ENCODE measurements at places on chromosomes 3 and 15.

DNA sequence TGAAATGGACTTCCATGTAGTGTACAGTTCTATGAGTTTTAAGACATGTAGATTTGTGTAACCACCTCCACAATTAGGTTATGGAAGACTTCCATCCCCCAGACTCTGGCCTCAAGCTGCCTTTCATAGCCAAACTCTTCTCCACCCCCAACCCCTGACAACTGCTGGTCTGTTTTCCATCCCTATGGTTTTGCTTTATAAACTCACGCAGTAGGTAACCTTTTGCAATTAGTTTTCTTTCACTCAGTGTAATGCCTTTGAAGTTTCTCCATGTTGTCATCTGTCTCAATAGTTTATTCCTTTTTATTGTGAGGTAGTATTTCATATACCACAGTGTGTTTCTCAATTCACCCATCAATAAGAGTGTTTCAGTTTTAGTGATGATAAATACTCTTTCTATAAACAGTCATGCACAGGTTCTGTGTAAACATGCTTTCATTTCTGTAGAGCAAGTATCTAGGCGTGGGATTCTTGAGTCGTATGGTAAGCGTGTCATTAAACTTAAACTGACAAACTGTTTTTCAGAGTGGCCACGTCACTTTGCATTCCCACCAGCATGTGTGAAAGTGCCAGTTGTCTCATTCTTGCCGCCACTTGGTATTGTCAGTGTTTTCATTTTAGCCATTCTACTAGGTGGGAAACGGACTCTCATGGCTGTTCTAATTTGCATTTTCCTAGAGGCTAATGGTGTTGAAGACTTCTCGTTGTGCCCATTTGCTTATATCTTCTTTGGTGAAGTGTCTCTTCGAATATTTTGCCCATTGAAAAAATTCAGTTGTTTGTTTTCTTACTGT is 47.3 kb upstream of the ALDH1A3 start:
- no peak for DNase-seq

- DNase-seq = peak; percentile 27
These were observed 7.6 kb upstream of the TMEM44 start for GRCh38 chr3:194640829-194641228.

DNA sequence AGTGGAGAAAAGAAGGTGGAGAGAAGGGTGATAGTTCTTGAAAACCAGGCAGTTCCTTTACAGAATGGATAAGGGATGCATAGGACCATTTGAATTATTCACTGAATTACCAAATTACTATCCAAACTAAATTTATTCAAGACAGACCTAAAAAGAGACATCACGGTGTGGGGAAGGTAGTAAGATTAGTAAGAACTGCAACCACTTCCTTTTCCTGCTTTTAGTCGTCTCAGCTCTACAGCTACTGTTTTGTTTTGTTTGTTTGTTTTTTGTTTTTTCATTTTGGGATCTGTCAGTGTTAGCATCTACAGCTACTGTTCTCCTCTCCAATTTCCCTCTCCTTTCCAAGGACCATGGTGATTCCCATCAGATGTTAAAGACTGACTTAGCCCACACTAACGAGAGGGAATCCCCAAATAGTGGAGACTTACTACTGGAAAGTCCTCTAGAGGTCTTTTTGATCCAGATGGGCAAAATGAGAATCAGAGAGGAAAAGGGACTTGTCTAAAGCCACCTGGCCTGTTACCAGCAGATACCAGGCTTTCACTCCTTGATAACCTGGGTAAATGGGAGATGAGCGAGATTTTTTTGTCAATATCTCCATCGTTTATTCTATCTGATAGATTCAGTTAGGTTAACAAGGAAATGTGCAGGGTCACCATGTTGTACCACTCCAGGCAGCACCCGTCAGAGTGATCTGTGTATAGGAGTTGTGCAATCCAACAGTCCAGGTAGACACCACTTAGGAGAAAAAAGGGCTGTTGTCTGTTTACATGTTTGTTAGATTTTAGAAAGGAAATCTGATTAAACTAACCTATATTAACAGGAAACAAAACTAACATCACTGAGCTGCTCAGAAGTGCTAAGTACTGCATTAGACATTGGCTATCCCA is 6.0 kb downstream of the HCLS1 start:
- no peak for DNase-seq

GRCh38 chr3:100503448-100503847 is 11.0 kb downstream of the TMEM45A start:
- DNase-seq = no peak

GRCh38 chr3:156792536-156792935 is 33.6 kb upstream of the LEKR1 start:
- DNase-seq = no peak

- DNase-seq = no peak
These were observed 47.7 kb upstream of the INSYN1 start for GRCh38 chr15:73800662-73801345.

GRCh38 chr3:31213869-31214486 is 318.7 kb upstream of the STT3B start:
- peak; percentile 79 for DNase-seq

- no peak for DNase-seq
These were observed 335.2 kb upstream of the TRIM42 start for GRCh38 chr3:140342668-140343067.

DNA sequence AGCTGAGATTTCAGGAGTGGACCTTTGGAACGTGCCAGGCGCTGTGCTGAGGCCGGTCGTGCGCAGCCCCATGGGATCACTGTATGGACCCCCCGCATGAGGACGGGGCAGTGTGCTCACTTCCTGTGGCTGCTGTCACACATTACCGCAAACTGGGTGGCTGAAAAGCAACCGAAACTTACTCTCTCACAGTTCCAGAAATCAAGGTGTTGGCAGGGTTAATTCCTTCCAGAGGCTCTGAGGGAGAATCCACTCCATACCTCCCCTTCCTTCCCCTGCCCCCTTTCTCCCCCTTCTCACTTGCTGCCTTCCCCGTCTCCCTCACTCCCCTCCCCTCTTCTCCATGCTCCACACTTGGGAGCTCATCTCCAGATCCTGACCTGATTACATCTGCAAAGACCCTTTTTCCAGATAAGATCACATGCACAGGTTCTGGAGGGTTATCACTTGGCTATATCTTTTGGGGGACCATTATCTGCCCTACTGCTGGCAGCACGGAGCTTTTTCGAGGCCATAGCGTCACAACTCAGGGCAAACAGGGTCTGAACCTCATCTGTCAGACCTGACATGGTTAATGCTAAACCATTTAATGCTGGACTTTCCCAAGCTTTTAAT is 41.2 kb downstream of the KLF13 start:
- peak; percentile 61 for DNase-seq

DNA sequence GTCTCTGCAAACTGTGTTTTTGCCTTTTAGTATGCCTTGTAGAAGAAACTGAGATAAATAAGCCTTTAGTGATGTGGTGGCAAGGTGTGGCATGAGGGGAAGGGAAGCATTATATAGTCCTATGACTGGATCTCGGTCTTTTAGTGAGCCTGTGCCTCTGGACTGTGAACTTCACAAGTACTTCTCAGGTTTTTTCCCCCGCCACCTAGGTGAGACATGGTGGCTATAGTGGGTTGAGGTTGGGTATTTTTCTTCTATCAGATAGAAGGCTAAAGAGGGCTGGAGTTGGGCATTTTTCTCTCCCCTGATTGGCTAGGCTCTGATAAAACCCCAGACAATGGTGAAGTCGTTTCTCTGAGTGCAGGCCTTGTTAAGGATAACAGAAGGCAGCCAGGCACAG is 38.7 kb upstream of the ZFAND6 start:
- no peak for DNase-seq

GRCh38 chr15:66982816-66983215 is 82.6 kb upstream of the SMAD3 start:
- no peak for DNase-seq

GRCh38 chr3:197494366-197495058 is 61.3 kb downstream of the BDH1 start:
- no peak for DNase-seq

GRCh38 chr3:155697542-155697941 is 47.3 kb downstream of the PLCH1 start:
- no peak for DNase-seq

- no peak for DNase-seq
These were observed 12.1 kb downstream of the GATA2 start for GRCh38 chr3:128480717-128481437.

DNA sequence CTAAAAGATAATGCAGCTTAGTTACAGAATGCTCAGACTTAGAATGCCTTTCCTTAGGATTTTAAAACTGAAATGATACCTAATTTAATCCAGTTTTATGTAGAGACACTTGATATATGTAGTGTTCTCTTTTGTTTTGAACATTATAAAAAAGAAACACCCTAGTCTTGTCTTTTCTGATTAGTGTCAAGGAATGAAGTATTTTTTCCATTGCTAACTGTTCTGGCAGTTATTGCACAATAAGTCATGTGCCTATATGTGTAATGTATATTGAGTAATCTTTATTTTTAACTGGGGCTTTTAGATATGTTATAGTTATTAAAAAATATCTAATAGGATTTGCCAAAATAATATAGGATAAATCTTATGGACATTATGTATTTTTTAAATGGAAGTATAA is 4.5 kb downstream of the ARL8B start:
- no peak for DNase-seq

DNA sequence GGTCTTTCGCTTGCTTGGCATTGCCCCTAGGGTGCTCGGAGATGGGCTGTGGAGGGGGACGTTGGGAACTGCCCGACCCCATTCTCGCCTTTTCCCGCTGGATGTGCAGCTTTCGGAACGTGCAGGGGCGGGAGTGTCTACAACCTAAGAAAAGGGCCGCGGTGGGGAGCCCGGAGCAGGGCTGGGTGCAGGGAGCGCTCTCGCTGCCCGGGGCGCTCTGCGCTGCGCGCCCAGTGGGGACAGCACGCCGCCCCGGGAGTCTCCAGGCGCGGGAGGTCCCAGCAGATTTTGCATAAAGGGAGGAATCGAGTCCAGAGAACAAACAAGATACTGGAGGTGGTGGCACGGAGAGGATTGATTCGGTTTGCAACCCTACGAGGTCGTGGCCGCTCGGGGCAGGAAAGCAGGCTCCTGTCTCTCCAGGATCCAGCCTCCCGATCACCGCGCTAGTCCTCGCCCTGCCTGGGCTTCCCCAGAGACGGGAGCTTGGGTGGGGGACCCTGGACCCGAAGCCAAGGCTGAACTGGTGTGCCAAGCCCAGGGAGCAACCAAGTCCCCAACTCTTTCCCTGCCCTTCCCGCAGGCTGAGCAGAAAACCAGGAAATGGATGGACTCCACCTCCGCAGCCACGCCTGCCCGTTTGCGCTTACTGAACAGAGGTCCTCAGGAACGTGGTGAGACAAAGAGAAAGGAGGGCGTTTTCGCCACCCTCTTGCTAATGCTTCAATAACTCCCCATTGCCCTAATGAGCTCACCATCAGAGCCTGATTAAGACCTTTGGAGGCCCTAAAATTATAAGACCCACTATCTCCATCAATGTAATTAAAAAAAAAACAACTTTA is 59.7 kb downstream of the NOX5 start:
- no peak for DNase-seq

- DNase-seq = no peak
These were observed 222.7 kb downstream of the TP63 start for GRCh38 chr3:189853906-189854305.

- DNase-seq = no peak
These were observed 25.6 kb upstream of the KBTBD12 start for GRCh38 chr3:127889461-127889863.

GRCh38 chr15:78170848-78171773 is 21.9 kb downstream of the IDH3A start:
- peak; percentile 79 for DNase-seq

DNA sequence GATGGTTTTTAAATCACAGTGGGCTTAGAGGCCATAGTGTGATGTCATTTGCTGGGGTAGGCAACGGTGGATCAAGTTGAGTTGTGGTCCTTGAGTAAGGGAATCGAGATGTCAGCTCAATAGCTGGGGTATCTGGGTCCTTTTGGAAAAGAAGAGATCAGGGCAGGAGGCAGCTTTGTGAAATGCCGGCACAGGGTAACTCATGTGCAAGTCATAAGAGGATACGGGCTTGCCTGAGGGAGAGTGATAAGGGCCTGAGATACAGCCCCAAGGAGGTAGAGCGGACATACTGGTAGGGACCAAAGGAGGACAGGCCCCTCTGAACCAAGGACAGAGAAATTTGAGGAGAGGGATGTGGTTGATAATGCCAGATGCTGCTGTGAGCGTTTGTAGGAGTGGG is 4.2 kb upstream of the FAM131A start:
- DNase-seq = no peak

DNA sequence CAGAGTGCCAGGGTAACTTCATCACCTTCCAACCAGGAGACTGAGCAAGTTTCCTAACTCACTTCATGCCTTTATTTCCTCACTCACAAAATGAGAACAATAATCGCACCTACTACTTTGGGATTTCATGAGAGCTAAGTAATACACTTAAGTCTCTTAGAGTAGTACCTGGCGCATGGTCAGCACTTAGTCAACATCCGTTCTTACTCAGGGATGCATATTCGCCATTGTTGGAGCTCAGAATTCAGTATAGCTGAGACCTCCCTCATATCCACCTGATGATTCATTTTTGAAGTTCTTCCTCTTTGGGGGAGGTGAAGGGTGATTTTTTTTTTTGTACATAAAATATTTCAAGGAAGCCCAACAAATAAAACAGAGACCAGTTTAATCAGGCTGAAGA is 188.2 kb downstream of the AGBL1 start:
- DNase-seq = no peak

DNA sequence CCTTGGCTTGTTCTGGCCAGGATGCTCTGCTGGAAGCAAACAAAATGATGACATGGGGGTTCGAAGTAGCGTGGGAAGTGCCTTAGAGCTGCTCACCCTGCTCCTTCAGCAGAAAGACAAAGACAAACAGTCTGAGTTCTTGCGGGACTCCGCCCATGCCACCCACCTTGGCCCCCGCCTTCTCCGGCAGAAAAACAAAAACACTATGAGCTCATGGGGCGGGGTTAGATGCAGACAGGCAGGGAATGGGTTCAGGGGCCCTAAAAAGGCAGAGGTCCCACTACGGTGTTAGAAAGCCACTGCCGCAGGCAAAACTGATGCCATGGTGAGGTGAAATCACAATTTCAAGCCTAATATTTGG is 9.7 kb upstream of the NCKIPSD start:
- DNase-seq = no peak

GRCh38 chr3:126711121-126711760 is 7.2 kb downstream of the CHCHD6 start:
- DNase-seq = no peak

DNA sequence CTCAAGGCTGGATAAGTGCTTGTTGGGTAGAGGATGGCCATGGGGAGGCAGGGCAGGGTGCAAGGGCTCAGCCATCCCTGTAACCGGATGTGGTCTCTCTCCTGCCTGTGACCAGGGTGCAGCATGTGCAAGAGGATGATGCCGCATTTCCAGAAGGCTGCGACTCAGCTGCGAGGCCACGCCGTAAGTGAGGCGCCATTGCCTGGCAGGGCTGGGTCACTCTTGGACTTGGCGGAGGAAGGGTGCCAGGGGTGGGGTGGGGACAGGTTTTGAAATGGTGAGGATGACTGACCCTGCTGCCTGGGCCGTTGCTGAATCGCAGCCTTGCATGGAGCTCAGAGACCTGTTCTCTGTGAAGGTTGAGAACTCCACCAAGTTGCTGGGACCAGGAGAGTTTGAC is 49.3 kb downstream of the PDIA5 start:
- no peak for DNase-seq

GRCh38 chr15:46938169-46938568 is 779.1 kb upstream of the SEMA6D start:
- no peak for DNase-seq
